Natural killer cell treated with Interleukin-12 subunit alpha and Interleukin-12 subunit beta and Interleukin-15 and Interleukin-18, amount 100 ng/mL, for 72 hours (primary cell): ENCODE measurements at places on chromosomes 13 and 19. TPM values are rescaled to one million over a fixed set of nuclear protein-coding genes. Genes with fewer than 3 reads are reported as not detected.

Gene C19orf38
- total RNA-seq, result 2.7 TPM

Gene GPR108
- 67.4 TPM for total RNA-seq

Gene ZNF253
- 13.7 TPM for total RNA-seq

Gene TTYH1
- 0.73 TPM for total RNA-seq

Gene SHANK1
- total RNA-seq, result not detected

Gene TEX26
- total RNA-seq, result not detected

Gene MZT1
- 24.8 TPM for total RNA-seq

Gene TMPRSS9
- total RNA-seq, result not detected

Gene TMC4
- not detected for total RNA-seq

Gene NRTN
- total RNA-seq, result not detected

Gene SLITRK6
- not detected for total RNA-seq

Gene IGFL1
- total RNA-seq, result not detected

Gene CLIP3
- total RNA-seq, result 0.78 TPM

Gene FPR3
- not detected for total RNA-seq

Gene KLK12
- not detected for total RNA-seq

Gene FBXO17
- total RNA-seq, result not detected

Gene DACT3
- total RNA-seq, result not detected

Gene CFD
- 0.53 TPM for total RNA-seq

Gene MARCHF2
- total RNA-seq, result 17.0 TPM

Gene FXYD1
- not detected for total RNA-seq

Gene GNG8
- 3.0 TPM for total RNA-seq

Gene PTPRH
- total RNA-seq, result 0.11 TPM

Gene ZFP36
- total RNA-seq, result 27.8 TPM

Gene C3
- total RNA-seq, result 9.2 TPM

Gene CGB8
- not detected for total RNA-seq
